Endothelial cell of coronary artery (primary cell): ENCODE measurements at places on chromosomes 2 and 18. TPM values are rescaled to one million over a fixed set of nuclear protein-coding genes. Genes with fewer than 3 reads are reported as not detected.

Gene GCKR
- total RNA-seq: 6.7 and 9.3 TPM in 2 replicates

Gene CCDC74B
- total RNA-seq: 0.72 and 0.85 TPM in 2 replicates

Gene TIA1
- 137 and 162 TPM in 2 replicates for total RNA-seq

Gene TLX2
- total RNA-seq: not detected in 2 replicates

Gene GALR1
- not detected in 2 replicates for total RNA-seq

Gene AQP12A
- total RNA-seq: not detected in 2 replicates

Gene RAB6C
- under 0.01 TPM in 1 of 2 replicates, not detected in the other for total RNA-seq

Gene ATP6V1B1
- total RNA-seq: 0.28 TPM in 1 of 2 replicates, not detected in the other

Gene NR4A2
- under 0.01 and 0.09 TPM in 2 replicates for total RNA-seq

Gene SPP2
- total RNA-seq: not detected in 2 replicates

Gene TRIM43
- total RNA-seq: not detected in 2 replicates

Gene MAP3K20
- 20.5 and 30.0 TPM in 2 replicates for total RNA-seq

Gene LMAN1
- 110 and 147 TPM in 2 replicates for total RNA-seq

Gene LYG2
- not detected in 2 replicates for total RNA-seq

Gene LRRC30
- not detected in 2 replicates for total RNA-seq

Gene TMBIM1
- total RNA-seq: 118 and 151 TPM in 2 replicates

Gene TTC27
- total RNA-seq: 19.3 and 22.5 TPM in 2 replicates

Gene DNER
- total RNA-seq: 0.09 and 3.6 TPM in 2 replicates

Gene APOB
- total RNA-seq: 0.27 and 0.28 TPM in 2 replicates

Gene GPR155
- total RNA-seq: 1.3 and 2.4 TPM in 2 replicates

Gene MOGAT1
- not detected in 2 replicates for total RNA-seq

Gene GAL3ST2
- total RNA-seq: 0.09 TPM in 1 of 2 replicates, not detected in the other

Gene FSHR
- not detected in 2 replicates for total RNA-seq
